ENCODE measurements at places on chromosomes 11 and 22. TPM values are rescaled to one million over a fixed set of nuclear protein-coding genes. Genes with fewer than 3 reads are reported as not detected.

DNA sequence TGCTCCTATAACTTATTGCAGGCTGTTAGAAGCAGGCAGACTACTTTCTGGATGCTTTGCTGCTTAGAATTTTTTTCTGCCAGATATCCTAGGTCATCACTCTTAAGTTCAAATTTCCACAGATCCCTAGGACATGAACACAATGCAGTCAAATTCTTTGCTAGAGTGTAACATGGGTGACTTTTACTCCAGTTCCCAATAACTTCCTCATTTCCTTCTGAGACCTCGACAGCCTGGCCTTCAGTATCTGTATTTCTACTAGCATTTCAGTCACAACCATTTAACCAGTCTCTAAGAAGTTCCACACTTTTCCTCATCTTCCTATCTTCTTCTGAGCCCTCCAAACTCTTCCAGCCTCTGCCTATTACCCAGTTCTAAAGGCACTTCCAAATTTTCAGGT, 60.4 kb upstream of the ZBED5 start:
- DNase-seq, result no peak

DNA sequence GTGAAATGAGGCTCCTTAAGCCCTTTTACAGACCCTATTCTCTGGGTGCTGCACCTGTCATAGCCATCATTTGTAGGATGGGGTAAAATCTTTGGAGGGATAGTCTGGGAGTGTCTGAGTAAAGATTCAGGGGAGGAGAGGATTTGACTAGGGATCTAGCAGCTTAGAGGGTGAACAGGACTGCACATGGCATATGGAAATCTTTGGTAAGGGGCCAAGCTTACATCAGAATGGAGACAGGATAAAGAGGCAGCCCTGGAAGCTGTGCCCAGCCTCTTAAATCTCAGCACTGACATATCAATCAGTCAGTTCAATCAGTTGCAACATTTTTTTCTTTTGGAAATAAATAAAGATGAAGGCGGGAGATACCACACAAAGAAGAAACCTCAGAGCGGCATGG, 301.8 kb upstream of the CADM1 start:
- no peak for DNase-seq

The KCTD14 gene
- 0.30 TPM for total RNA-seq

- no peak for DNase-seq
Measured at GRCh38 chr11:103077554-103077953, 14.4 kb downstream of the DCUN1D5 start.

The OR56A4 gene
- not detected for total RNA-seq

Measured in T-cell (primary cell).